Adrenal gland (tissue), 19 donors: ENCODE measurements at places on chromosomes 3 and 15. TPM values are rescaled to one million over a fixed set of nuclear protein-coding genes. Genes with fewer than 3 reads are reported as not detected.

Gene GPR62
- 0.38 TPM for total RNA-seq

Gene SCN5A
- 0.04 TPM for total RNA-seq

Gene ATOSA
- total RNA-seq = 38.9 TPM

Gene CACNA2D2
- total RNA-seq = 0.61 TPM

Gene PLAAT1
- total RNA-seq = 1.8 TPM

Gene MASP1
- 15.3 TPM for total RNA-seq

- no peak overlapping the region for H3K4me3 ChIP-seq
- H3K27ac ChIP-seq = no peak overlapping the region
- H3K36me3 ChIP-seq = no peaks in the 10 kb centered on the region
- H3K27me3 ChIP-seq = peaks cover 40% of the 10 kb centered on the region
- DNase-seq = no peak
- H3K4me1 ChIP-seq = no peaks in the 10 kb centered on the region
Measured at GRCh38 chr15:78338781-78339180, 1.4 kb upstream of the CRABP1 start.

GRCh38 chr3:24521420-24522145, 26.9 kb upstream of the THRB start:
- peak overlapping the region; percentile 46 for H3K4me3 ChIP-seq
- H3K4me1 ChIP-seq = peaks cover 4% of the 10 kb centered on the region
- H3K27ac ChIP-seq = peak overlapping the region; percentile 43
- DNase-seq = peak; percentile 62
- H3K36me3 ChIP-seq = no peaks in the 10 kb centered on the region
- no peaks in the 10 kb centered on the region for H3K27me3 ChIP-seq

DNA sequence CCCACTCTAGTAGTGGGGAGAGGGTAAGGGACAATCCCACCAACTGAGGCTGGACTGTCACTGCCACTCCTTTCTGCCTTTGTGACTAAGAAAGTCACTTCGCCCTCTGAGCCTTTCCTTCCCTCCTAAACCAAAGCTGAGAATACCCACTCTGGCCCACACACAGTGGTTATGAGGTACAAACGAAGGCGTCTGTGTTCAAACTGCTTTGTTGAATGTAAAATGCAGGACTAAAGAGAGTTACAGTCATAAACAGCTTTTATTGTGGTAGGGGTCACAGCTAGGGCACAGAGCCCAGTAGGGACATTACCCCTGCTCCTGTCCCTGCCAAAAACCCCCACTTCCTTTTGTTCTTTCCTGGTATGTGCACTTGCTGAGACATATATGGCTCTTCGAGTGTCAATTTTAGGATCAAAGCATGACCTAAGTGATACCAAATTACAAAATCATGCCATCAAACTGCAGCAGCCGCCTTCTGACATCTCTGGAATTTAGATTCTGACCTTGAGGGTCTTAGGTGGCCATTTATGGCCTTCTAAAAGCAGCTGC, 45.1 kb downstream of the CTDSPL start:
- no peak overlapping the region for H3K4me3 ChIP-seq
- no peak overlapping the region for H3K27ac ChIP-seq
- peaks cover 27% of the 10 kb centered on the region for H3K4me1 ChIP-seq
- no peaks in the 10 kb centered on the region for H3K27me3 ChIP-seq
- H3K36me3 ChIP-seq = no peaks in the 10 kb centered on the region

DNA sequence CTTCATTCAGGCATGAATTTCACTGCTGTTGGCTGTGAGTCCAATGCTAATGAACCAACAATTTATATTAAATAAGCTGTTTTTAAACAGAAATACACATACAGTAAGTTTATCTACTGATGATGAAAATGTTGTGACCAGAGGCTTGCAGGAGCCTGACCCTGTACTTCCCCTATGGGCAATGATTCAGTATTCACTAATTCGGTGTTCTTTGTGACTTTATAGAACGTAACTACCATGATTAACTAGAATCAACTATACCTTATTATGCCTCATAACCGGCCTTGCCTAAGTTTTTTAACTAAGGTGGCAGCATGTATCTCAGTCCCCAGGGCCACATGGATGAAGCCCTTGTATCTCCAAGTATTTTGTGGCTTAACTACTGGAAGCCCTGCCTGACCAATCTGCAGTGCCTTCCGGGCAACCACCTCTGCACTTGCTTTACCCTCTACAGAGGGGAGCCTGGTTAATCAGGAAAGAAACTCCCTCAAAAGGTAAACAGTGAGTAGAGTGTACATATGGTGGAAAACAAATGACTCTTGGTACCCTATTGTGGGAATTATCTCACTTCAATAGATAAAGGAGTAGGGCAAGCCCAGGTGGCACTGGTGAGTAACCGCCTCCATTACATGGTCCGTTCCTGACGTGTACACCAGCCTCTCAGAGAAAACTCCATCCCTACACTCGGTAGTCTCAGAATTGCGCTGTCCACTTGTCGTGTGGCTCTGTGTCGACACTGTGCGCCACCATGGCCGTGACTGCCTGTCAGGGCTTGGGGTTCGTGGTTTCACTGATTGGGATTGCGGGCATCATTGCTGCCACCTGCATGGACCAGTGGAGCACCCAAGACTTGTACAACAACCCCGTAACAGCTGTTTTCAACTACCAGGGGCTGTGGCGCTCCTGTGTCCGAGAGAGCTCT, 11.6 kb upstream of the CLDN18 start:
- no peaks in the 10 kb centered on the region for H3K4me1 ChIP-seq
- no peak for DNase-seq
- no peak overlapping the region for H3K4me3 ChIP-seq
- H3K27me3 ChIP-seq = peaks cover 11% of the 10 kb centered on the region
- no peak overlapping the region for H3K27ac ChIP-seq

DNA sequence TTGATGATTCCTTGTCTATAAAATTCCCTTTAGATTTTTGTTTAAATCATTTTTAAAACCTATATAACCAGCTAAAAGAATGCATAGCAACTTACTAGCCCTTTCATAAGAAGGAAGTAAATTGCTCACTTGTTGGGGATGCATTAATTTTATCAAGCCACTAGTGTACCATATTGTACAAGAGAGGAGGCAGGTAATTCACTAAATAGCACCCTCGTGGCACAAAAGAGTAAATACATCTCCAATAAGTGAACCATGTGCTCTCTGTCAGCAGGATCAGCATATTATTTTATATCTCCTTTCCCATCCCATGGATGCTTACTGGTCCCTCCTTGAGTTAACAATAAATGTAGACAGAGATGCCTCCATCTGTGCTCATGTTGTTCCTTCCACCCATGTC, 34.3 kb downstream of the FRMD5 start:
- no peak overlapping the region for H3K4me3 ChIP-seq
- H3K27ac ChIP-seq = no peak overlapping the region
- H3K36me3 ChIP-seq = no peaks in the 10 kb centered on the region
- DNase-seq = no peak
- peaks cover 14% of the 10 kb centered on the region for H3K4me1 ChIP-seq
- H3K27me3 ChIP-seq = no peaks in the 10 kb centered on the region

DNA sequence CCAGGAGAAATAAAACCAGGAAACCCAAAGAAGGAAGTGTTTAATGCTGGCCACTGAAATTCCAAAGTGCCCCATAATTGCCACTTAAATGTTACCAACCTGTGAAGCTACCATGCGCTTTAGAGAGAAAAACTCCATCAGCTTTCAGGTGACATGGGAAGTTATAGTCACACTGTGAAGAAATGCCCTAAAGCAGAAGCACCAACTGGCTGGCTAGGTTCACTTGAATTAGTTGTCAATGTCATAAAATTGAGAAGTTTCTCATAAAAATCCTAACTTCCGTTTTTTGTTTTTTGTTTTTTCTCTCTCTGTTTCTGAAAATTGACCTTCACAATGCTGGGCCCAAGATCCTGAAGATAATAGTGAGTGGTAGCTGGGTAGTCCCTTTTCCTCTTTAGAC, 167.9 kb upstream of the CTNNB1 start:
- no peak overlapping the region for H3K4me3 ChIP-seq
- no peaks in the 10 kb centered on the region for H3K36me3 ChIP-seq
- no peak for DNase-seq
- H3K27me3 ChIP-seq = no peaks in the 10 kb centered on the region
- H3K4me1 ChIP-seq = no peaks in the 10 kb centered on the region

GRCh38 chr3:39350714-39351113, 21.2 kb downstream of the CCR8 start:
- H3K27me3 ChIP-seq = no peaks in the 10 kb centered on the region
- peaks cover 18% of the 10 kb centered on the region for H3K4me1 ChIP-seq
- DNase-seq = no peak
- H3K4me3 ChIP-seq = no peak overlapping the region

DNA sequence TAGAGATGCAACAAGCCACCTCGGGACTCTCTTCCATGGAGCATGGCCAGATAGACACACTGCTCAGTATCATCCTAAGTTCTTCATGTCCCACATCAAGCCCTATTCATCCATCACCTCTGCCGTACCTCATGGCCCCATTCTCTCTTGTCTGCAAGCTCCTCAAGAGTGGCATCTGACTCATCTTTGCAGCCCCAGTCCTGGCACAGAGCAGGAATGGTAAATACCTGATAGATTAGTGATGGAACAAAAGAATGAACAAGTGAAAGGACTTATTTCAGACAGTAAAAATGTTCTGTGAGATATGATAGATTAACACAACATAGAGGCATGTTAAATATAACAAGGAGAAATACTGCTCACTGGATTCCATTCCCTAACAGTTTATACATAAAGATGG, 176.4 kb downstream of the ISL2 start:
- no peaks in the 10 kb centered on the region for H3K4me1 ChIP-seq
- no peak overlapping the region for H3K4me3 ChIP-seq
- H3K36me3 ChIP-seq = no peaks in the 10 kb centered on the region

DNA sequence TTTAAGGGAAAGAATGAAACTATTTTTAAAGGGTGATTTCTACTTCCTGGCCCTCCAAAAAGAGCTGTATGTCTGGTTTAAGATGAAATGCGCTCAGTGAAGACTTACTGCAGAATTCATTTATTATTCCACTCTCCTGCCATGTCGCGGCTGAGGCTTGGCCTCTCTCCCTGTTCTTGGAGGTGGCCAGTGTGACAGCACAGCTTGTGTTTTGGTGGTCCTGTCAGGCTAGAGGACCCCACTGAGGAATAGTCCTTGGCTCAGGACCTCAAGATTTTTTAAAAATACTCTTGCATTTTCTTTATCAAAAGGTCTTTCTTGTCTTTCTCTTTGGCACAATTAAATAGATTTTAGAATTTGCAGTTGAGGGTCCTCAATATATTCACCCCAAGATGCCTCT, 384.4 kb downstream of the LRTM1 start:
- H3K27me3 ChIP-seq = no peaks in the 10 kb centered on the region
- H3K4me3 ChIP-seq = no peak overlapping the region
- no peaks in the 10 kb centered on the region for H3K36me3 ChIP-seq
- H3K4me1 ChIP-seq = no peaks in the 10 kb centered on the region
- no peak for DNase-seq
- no peak overlapping the region for H3K27ac ChIP-seq

DNA sequence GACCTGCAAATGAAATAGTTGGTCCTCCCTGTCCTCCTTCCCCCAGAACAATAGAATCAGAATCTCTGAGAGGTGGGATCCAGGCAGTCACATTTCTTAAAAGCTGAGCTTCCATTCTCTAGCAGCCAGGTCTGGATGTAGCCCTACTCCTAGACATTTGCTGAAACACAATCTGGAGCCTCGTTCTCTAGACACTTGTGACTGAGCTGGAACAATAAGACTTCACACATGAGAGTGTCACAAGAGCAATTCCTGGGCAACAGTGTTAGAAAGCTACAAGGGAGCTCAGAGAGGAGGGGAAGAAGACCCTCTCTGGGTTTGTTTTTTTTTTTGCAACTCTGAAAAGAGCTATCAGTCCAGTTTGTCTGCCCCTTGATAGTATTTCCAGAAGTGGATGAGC, 14.5 kb downstream of the CORO2B start:
- H3K4me3 ChIP-seq = no peak overlapping the region
- no peaks in the 10 kb centered on the region for H3K27me3 ChIP-seq
- H3K36me3 ChIP-seq = no peaks in the 10 kb centered on the region
- H3K27ac ChIP-seq = no peak overlapping the region

DNA sequence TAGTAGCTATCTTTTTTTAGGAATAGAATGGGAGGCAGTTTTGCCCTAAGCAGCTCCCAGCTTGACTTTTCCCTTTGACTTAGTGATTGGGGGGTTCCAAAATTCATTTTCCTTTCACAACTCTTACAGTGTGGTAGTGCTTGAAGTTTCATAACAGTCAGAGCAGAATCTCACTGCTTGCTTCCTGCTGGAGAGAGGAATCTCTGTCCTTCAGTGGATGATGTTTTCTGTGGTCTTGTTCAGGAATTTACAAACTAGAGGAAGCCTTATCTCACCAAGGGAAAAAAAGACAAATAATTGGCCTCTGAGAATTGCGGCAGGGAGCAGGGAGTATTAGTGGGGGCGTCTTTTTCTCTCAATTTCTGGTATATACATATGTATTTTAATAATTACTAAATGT, 326.6 kb upstream of the C2CD4B start:
- H3K4me1 ChIP-seq = peaks cover 16% of the 10 kb centered on the region
- DNase-seq = no peak
- no peak overlapping the region for H3K4me3 ChIP-seq
- H3K27me3 ChIP-seq = no peaks in the 10 kb centered on the region
- H3K36me3 ChIP-seq = no peaks in the 10 kb centered on the region

DNA sequence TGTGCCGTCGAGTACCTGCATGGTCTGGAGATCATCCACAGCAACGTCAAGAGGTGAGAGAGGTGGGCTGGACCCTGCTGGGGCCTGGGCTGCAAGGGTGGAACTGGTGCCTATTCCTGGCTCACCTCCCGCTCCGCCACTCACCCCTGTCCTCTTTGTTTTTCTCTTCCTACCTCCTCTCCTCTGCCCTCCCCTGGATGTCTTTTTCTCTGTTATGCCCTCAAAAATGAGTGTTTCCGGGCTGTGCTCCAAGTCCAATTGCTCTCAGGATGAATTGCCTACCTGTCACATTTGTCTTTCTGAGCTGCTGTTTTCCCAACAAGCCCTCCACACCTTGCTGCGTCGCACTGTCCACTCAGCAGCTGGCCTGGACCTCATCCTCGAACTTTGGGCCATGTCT, 28.5 kb upstream of the TATDN2 start:
- H3K27ac ChIP-seq = no peak overlapping the region

DNA sequence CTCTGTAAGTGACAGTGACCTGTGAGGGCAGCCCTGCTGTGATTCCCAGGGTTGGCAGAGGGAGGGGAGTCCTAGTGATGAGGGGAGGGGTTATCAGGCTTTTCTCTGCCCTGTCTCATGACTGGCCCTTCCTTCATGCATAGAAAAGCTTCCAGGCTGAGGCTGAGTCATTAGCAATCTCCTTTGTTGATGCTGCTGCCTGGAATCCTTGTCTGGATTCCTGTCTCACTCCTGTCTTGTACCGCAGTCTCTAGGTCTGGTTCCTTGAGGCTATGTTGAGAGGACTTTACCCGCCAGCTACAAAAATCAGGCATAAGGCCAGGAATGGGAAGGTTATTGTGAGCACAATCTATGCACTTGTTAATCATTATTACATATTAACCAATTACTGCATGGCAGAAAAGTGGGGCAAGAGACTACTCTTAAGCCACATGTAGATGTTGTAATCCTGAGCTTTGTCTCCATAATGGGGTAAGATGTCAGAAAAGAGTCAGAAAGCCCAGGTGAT, 7.2 kb downstream of the KLHL6 start:
- no peak overlapping the region for H3K27ac ChIP-seq
- no peak overlapping the region for H3K4me3 ChIP-seq
- H3K4me1 ChIP-seq = peaks cover 3% of the 10 kb centered on the region
- no peak for DNase-seq

- no peaks in the 10 kb centered on the region for H3K4me1 ChIP-seq
- no peak overlapping the region for H3K27ac ChIP-seq
- no peak overlapping the region for H3K4me3 ChIP-seq
Measured at GRCh38 chr15:39709941-39710340, 72.7 kb downstream of the FSIP1 start.
